DMS 273 treated with DMSO at 0.1 percent for 48 hours (cell line): ENCODE measurements at places on chromosomes 6 and 20.

- DNase-seq = no peak
Observed at GRCh38 chr6:38942442-38942841, 106.1 kb upstream of the GLP1R start.

- no peak for DNase-seq
Observed at GRCh38 chr6:5638666-5639065, 368.1 kb downstream of the NRN1 start.

GRCh38 chr20:63968136-63968927 lies 1.4 kb downstream of the ZNF512B start:
- no peak for DNase-seq

GRCh38 chr6:44034931-44035345 lies 92.3 kb downstream of the MRPL14 start:
- no peak for DNase-seq

DNA sequence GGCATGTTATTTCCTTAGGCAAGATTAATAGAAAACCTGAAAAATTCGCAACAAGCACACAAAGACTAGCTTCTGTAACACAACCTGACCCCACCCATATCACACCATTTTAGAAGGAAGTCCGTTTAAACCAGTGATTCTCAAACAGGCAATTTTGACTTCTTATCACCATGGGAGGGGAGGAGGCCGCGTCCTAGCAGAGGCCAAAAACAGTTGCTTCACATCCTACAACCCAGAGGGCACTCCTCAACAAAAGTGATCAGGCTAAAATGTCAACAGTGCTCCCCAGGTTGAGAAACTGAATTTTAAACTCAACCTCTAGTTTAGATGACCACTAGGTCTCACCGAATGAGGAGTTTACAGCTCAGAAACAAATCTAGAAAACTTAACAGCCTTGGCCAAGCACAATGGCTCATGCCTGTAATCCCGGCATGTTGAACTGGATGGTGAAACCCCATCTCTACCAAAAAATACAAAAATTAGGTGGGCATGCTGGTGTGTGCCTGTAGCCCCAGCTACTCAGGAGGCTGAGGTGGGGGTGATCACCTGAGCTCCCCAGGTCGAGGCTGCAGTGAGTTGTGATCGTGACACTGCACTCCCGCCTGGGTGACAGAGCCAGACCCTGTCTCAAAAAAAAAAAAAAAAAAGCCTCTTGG lies 3.4 kb downstream of the SNX5 start:
- no peak for DNase-seq

DNA sequence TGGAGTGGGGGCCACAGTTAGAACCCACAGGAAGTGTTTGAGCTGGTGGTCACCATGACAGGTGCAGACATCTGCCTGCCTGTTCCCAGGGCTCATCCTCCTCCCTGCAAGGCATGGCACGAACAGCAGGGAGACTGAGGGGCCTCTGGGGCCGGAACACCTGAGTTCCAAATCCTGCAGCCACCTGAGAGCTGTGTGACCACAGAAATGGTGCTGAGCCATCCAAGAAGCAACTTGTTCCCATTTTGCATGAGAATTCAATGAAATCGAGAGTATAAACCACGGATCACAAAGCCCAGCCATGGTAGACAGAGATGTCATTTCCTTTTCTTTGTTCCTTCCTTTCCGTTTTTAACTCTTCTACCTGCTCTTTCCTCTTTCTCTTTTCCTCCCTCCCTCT lies 268.6 kb downstream of the FOXA2 start:
- no peak for DNase-seq

DNA sequence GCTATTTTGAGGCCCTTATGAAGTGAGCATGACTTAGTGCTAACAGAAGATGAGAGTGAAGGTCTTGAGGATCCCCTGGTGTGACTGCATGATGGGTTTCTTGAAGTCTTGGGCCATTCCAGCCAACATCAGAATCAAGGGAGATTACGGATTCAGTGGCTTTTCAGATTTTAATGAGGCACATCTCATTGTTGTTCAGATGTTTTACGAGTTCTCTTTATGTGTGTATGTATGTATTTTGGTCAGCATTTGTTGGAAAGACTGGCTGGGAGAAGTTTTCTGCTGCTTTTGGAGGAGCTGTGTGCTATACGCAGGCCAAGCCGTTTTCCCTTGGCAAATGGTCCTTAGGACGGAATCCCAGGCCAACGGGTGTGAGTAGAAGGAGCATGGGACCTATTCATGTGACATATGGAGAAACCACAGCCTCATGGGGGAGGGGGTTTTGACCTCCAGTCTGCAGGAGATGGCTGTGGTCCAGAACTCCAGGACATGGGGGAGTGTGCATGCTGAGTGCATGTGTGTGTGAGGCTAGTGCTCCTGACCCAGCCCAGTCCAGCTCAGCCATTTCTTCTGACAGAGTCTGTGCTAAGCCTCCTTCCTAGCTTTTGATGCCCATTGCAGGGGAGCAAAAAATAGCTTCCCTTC lies 35.3 kb downstream of the CHMP4B start:
- peak; percentile 62 for DNase-seq

DNA sequence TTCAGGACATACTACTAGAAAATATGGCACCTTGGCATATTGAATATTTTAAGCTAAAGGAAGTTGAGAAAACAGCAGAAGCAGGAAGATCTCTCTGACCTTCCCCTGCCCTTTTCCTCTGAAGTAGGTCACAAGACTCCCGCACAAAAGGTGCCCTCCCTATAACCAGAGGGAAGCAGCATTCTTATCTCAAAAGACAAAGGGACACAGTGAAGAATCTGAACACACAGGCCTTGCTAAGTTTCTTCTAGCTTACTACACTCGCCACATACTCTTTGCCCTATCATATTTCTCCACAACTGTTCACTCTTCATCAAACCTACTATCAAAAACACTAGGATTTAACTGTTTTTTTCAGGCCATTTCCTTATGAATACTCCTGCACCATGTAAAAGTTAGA lies 151.2 kb downstream of the ELOVL4 start:
- DNase-seq = no peak

DNA sequence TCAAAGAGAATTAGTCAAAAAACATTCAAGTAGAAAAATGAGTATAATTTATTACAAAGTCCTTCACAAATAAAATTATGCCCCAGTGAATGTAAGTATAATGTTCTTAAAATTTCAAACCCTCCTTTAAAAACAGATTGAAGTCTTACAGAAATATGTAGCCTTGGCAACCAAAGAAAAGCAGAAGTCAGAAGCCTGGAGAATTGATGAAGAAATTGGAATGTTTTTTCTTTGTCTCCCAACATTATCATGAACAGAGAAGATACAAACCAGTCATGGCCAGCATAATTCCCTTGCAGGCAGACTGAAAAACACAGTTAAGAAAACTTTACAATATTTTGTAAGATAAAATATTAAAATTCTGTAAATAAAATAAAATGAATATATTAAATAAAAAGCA lies 221.9 kb downstream of the TBC1D32 start:
- DNase-seq = no peak

DNA sequence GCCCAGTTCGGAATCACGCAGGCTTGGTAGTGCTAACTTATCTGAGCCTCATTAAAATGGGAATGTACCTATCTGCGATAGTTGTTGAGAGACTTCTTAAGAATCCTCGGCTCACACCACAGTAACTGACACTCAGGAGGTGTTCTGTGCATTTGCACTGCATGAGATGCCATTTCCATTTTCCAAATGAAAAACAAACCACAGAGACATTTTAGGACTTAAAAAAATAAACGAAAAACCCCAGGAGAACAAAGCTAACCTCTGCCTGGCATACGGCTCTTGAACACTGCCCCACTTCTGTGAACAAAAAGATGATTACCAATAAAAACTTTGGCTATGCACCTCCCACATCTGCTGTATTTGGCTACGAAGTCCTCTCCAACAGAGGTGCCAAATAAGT lies 37.6 kb downstream of the BEND3 start:
- no peak for DNase-seq

DNA sequence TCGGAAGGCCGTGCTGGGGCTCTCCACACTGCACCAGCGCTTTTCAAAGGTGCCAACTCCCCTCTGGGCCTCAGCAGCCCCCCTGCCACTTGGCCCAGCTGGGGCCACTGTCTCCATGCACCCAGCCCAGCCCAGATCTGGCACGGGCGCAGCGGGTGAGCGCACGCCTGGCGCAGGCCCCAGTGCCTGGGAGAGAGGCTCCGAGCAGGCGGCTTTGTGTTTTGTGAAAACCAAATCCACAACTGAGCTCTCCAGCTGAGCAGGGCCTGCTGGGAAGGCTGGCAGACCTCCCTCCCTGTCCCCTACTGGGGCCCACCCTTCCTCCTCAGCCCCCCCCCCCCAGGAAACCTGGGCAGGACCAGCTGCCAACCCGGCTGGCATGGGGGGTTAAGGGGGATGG lies 17.0 kb downstream of the MDGA1 start:
- DNase-seq = peak; percentile 37

GRCh38 chr6:149979293-149979692 lies 15.6 kb downstream of the ULBP1 start:
- no peak for DNase-seq

- DNase-seq = no peak
Observed at GRCh38 chr6:14047151-14047740, 70.3 kb upstream of the CD83 start.

- DNase-seq = peak; percentile 46
Observed at GRCh38 chr6:83430611-83431544, at the start of gene ME1. ME1 (minus strand) TSS chr6:83431051; CDS start chr6:83430954, 97 bp downstream.

GRCh38 chr20:43913291-43914025 lies 1.2 kb upstream of the TOX2 start:
- DNase-seq = no peak

GRCh38 chr20:63767886-63768285 lies 28.3 kb downstream of the SLC2A4RG start:
- DNase-seq = no peak

- no peak for DNase-seq
Observed at GRCh38 chr20:51460569-51461265, 81.8 kb downstream of the NFATC2 start.

DNA sequence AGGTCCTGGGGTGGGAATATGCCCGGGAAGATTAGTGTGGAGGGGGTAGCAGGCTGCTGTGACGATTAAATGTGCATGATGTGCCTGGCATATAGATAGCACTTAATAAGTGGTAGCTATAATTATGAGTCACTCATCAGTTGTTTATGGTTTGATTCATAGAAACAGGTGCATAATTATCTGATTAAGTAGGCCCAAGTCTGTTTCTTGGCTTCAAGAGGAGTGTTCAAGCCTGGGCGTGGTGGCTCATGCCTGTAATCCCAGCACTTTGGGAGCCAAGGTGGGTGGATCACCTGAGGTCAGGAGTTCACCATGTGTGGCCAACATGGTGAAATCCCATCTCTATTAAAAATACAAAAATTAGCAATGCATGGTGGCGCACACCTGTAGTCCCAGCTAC lies 74.9 kb downstream of the QRSL1 start:
- no peak for DNase-seq

GRCh38 chr20:56414842-56415765 lies 3.0 kb downstream of the CASS4 start:
- no peak for DNase-seq

DNA sequence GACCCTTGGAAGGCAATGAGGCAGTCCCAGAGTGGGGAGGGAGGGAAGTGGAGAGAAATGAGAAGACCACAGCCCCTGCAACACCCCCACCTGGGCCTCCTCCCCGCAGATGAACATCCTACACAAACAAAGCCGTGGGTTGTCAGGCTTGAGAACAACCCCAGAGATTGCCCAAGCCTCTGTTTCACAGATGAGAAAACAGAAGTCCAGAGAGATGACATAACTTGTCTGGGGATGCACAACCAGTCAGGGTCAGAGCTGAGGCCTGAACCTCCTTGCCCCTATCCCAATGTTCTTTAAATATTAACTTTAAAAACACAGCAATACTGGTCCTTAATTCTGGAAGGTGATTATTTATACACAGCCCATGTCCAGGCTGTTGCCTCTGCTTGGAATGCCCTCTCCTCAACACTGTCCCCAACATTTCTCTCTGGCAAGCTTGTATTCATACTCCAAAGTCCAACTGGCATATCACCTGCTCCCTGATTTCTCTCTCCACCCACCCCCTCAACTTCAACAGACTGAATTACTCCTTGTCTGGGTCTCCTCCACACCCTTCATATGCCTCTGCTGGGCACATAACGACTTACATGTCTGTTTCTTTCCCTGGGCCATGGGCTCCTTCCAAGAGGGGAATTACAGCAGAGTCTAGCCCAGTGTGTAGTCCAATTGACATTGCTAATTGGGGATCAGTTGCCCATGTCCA lies 135.5 kb upstream of the LRFN2 start:
- DNase-seq = no peak

DNA sequence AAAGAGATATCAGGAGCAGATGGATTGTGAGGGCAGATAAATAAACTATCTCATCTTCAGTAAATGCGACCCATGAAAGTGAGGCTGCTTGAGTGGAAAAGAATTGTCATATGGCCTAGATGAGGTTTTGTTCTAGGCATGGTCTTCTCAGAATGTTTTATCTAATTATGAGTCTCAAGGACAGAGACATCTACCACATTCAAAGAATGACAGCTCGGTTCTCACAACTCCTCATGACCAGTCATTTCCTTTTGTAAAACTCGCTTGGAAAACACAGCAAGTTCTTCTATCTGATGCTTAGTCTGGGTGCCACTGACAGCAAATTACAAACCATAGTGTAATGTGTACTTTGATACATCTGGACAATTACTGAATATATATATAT lies 140.5 kb downstream of the CCDC170 start:
- no peak for DNase-seq

GRCh38 chr6:161547617-161548016 lies 273.8 kb upstream of the AGPAT4 start:
- no peak for DNase-seq

DNA sequence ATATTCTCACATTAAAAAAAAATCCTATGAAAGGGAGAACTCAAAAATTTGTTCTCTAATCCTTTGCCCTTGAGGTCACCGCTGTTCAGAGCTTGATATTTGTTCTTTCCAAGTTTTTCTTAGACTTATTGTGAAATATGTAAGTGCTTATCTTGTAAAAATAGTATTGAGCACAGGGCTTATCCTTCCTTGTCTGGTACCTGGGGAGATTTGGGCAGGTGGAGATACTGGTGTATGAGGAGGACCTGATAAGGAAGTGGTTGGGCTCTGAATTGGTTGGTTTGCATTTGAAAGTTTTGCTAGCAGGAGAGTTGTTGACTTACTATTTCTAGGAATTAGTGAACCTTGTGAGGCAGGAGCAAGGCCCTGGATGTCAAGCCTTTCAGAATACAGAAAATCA lies 28.9 kb upstream of the ANKEF1 start:
- DNase-seq = no peak

DNA sequence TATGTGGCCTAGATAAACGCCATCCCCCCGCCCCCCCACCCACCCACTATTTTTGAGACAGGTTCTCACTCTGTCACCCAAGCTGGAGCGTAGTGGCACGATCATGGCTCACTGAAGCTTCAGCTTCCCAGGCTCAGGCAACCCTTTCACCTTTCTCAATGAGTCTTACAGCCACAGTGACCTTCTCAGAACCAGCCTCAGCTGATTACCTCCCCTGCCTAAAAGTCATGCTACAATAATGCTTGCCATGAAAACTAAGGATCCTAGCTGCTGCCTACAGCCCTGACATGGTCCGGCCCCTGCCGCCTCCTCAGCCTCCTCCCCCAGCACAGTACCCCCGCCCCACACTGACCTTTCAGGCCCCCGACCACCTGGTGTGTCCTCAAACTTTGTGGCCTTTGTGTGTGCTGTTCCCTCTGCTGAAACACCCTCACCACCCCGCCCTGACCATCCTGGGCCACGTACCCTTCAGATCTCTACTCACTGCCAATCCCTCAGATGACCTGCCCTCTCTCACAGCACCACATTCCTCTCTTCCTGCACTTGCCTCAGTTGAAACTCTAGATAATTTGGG lies 31.3 kb downstream of the PNPLA1 start:
- no peak for DNase-seq
